ENCODE measurements at places on chromosomes 6 and 20.
A peak's percentile ranks its signal among the peaks of the same experiment; 100 is the strongest.

- H3K36me3 ChIP-seq, result no peaks in the 10 kb centered on the region
- H3K27ac ChIP-seq, result no peak overlapping the region
- peaks cover 14% of the 10 kb centered on the region for H3K4me1 ChIP-seq
These were observed 23.6 kb upstream of the STX16 start for GRCh38 chr20:58627212-58628072.

- no peaks in the 10 kb centered on the region for H3K27me3 ChIP-seq
- no peak overlapping the region for H3K4me3 ChIP-seq
- H3K36me3 ChIP-seq, result no peaks in the 10 kb centered on the region
- DNase-seq, result no peak
- H3K4me1 ChIP-seq, result no peaks in the 10 kb centered on the region
These were observed 28.2 kb upstream of the FABP7 start for GRCh38 chr6:122751326-122751725.

DNA sequence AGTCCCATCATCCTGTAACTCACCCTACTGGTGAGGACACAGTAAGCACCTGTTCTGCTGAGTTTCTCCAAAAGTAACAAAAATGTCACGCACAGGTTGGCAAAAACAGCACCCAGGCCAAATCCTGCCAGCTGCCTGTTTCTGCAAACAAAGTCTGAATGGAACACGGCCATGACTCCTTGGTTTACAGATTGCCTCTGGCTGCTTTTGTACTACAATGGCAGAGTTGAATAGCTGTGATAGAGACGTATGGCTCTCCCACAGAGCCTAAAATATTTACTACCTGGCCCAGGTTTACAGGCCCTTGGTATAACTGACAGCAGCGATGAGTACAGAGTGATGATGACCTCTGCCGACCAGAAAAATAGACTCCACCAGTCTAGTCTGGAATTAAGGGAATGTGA, 52.6 kb downstream of the CNKSR3 start:
- H3K4me3 ChIP-seq, result no peak overlapping the region
- H3K36me3 ChIP-seq, result no peaks in the 10 kb centered on the region
- DNase-seq, result no peak
- no peak overlapping the region for H3K27ac ChIP-seq
- no peaks in the 10 kb centered on the region for H3K27me3 ChIP-seq

- no peaks in the 10 kb centered on the region for H3K27me3 ChIP-seq
- DNase-seq, result no peak
- no peak overlapping the region for H3K4me3 ChIP-seq
- no peaks in the 10 kb centered on the region for H3K4me1 ChIP-seq
- no peaks in the 10 kb centered on the region for H3K36me3 ChIP-seq
- no peak overlapping the region for H3K27ac ChIP-seq
These were observed 62.4 kb downstream of the ADNP start for GRCh38 chr20:50868509-50869495.

DNA sequence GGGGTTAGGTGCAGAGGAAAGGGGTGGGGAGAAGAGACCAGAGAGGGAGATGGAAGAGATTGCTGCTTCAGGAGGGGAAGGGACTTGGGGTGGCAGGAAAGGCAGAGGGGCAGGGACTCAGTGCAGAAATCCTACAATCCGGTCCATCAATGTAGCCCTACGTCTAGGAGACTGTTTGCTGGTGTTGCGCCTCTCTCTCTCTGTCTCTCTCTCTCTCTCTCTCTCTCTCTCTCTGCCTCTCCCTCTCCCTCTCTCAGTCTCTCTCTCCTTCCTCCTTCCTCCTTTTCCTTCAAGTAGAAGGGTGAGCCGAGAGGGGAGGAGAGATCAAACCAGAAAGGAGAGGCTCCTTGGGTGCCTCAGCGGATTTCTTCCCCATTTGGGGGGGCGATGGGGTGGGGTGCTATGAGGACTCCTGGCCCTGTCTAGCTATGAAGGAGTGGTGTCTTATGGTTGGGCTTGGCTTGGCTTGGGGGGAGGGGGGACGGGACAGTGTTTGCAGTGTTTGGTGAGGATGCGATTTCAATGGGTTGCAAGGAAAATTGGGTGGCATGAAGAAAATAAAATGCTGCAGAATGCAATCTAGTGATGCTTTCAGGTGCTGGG, 181.2 kb downstream of the TBXT start:
- no peaks in the 10 kb centered on the region for H3K27me3 ChIP-seq
- H3K36me3 ChIP-seq, result no peaks in the 10 kb centered on the region
- peaks cover 16% of the 10 kb centered on the region for H3K4me1 ChIP-seq
- DNase-seq, result no peak
- H3K27ac ChIP-seq, result no peak overlapping the region
- peak overlapping the region; percentile 35 for H3K4me3 ChIP-seq

DNA sequence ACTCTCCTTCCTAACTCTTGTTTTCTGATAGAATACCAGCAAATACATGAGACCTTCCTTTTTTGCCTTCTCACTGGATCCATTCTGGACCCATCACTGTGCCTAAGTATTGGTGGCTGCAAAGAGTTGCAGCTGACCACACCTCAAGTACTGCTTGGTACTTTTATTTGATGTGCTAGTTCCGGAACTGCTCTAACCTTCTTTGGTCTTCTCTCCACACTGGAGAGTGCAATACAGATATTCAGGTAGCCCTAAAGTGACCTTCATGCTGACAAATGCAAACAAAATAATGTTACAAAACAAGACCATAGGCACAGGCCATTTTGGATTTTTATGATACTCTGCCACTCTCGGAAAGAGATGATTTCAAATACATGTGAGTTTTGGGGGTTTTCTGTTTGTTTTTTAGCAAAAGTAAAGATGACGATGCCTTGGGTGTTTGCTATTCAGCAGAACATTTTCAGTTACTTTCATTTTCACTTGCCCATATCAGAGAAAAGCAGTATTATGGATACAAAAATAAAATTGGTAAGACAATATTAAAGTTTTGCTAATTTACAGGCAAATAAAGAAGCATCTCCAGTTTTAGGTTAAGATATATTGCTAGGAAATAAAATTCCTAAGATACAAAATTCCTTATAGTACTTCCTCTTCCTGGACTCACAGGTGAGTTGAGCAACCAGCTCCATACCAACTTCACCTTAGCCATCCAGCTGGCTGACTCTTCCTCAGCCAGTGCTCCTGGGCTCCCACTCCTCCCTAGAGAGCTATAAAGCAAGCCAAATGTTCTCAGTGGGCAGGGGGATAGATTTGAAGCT, 42.0 kb downstream of the PTPRK start:
- no peaks in the 10 kb centered on the region for H3K27me3 ChIP-seq
- H3K27ac ChIP-seq, result peak overlapping the region; percentile 25
- H3K4me1 ChIP-seq, result peaks cover 49% of the 10 kb centered on the region
- DNase-seq, result no peak

- H3K36me3 ChIP-seq, result peaks cover 8% of the 10 kb centered on the region
- no peaks in the 10 kb centered on the region for H3K27me3 ChIP-seq
- no peak overlapping the region for H3K27ac ChIP-seq
- peaks cover 11% of the 10 kb centered on the region for H3K4me1 ChIP-seq
- H3K4me3 ChIP-seq, result no peak overlapping the region
- no peak for DNase-seq
These were observed 39.0 kb downstream of the STX11 start for GRCh38 chr6:144189351-144189750.

DNA sequence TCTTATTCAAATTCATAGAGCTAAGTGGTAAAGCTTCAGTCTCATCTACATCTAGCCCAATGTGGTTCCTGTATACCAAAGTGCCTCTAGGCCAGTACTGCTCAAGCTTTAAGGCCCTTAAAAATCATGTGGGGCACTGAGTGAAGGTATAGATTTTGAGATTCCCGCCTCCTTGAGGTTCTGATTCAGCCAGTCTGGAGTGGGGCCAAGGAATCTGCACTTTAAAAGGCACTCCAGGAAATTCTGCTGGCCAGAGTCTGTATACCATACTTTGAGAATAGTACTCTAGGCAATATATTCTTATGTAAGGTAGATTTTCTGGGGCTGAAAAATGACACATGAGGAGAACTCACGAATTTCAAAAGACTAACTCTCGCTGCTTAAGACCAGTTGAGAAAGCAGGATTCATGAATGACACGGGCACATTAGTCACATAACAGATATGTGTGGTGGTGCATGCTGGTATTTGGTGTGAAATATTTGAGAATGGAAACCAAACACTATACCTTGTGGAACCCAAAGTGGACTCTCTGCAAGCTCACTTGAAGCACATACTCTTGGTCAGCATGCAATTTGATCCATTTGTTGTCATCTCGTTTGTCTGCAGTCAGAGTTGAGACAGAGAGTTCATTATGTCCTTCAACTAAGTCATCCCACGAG, 47.6 kb upstream of the SIM1 start:
- H3K4me1 ChIP-seq, result no peaks in the 10 kb centered on the region
- H3K36me3 ChIP-seq, result no peaks in the 10 kb centered on the region
- H3K4me3 ChIP-seq, result no peak overlapping the region
- no peak for DNase-seq

GRCh38 chr6:10746915-10747250, 722 bp upstream of the TMEM14B start:
- H3K4me1 ChIP-seq, result peaks cover 31% of the 10 kb centered on the region
- no peaks in the 10 kb centered on the region for H3K27me3 ChIP-seq
- peak overlapping the region; percentile 73 for H3K4me3 ChIP-seq
- H3K27ac ChIP-seq, result peak overlapping the region; percentile 63

GRCh38 chr6:118843685-118844390, 50.1 kb upstream of the ASF1A start:
- no peaks in the 10 kb centered on the region for H3K27me3 ChIP-seq
- no peak overlapping the region for H3K27ac ChIP-seq

GRCh38 chr6:27642744-27643456, 170.0 kb upstream of the ZNF184 start:
- no peaks in the 10 kb centered on the region for H3K4me1 ChIP-seq
- H3K27ac ChIP-seq, result no peak overlapping the region
- no peaks in the 10 kb centered on the region for H3K36me3 ChIP-seq
- no peak overlapping the region for H3K4me3 ChIP-seq
- DNase-seq, result no peak
- no peaks in the 10 kb centered on the region for H3K27me3 ChIP-seq

- no peak overlapping the region for H3K4me3 ChIP-seq
- no peaks in the 10 kb centered on the region for H3K36me3 ChIP-seq
- H3K27ac ChIP-seq, result no peak overlapping the region
- H3K27me3 ChIP-seq, result no peaks in the 10 kb centered on the region
These were observed 55.9 kb downstream of the PPP1R3G start for GRCh38 chr6:5141046-5141445.

GRCh38 chr6:3359101-3359752, 97.6 kb downstream of the SLC22A23 start:
- no peaks in the 10 kb centered on the region for H3K27me3 ChIP-seq
- H3K27ac ChIP-seq, result no peak overlapping the region
- DNase-seq, result no peak

DNA sequence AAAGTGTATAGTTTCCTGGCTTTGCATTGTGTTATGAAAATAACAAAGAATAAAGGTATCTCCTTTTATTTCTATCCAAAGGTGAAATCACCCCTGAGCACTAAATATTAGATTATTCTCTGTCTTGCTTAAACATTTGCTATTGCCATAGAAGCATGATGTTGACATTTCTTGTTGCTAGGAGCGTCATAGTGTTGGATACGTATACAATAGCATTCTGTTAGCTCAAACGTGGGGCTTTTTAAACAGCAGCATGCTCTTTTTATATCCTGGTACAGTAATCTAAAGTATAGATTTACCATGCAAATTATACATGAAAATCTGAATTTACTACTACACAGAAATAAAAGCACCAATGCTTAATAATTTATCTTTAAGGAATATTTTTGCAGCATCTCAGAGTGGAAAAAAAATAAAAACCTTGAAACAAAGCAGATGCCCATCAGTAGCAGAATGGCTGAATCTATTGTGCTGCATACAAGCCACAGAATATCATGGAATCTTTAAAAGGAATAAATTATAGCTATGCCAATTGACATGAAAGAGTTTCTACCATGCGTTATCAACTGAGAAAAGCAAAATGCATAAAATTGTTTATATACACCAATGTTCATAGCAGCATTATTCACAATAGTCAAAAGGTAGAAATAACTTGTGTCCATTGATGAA, 9.6 kb upstream of the HSF2 start:
- no peaks in the 10 kb centered on the region for H3K36me3 ChIP-seq
- no peak overlapping the region for H3K4me3 ChIP-seq
- no peaks in the 10 kb centered on the region for H3K27me3 ChIP-seq
- H3K27ac ChIP-seq, result no peak overlapping the region
- H3K4me1 ChIP-seq, result no peaks in the 10 kb centered on the region

DNA sequence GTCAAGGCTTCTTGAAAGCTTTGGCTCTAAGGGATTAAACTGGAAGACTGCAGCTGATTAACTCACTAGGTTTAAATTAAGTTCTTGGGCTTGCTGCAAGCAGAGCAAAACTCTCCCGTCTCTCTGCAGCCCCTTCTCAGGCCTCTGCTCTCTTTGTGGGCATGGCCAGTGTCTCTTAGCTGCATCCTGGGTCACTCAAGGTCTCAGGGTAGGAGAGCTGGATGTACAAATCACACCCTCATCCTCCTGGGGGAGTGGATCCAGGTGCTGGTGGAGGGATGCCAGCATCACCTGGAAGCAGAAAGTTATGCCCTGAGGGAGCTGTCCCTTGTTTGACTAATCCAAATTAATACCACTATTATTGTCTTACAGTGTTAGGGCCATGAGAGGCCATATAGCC, 35.8 kb downstream of the GCM1 start:
- H3K36me3 ChIP-seq, result no peaks in the 10 kb centered on the region
- no peaks in the 10 kb centered on the region for H3K27me3 ChIP-seq

DNA sequence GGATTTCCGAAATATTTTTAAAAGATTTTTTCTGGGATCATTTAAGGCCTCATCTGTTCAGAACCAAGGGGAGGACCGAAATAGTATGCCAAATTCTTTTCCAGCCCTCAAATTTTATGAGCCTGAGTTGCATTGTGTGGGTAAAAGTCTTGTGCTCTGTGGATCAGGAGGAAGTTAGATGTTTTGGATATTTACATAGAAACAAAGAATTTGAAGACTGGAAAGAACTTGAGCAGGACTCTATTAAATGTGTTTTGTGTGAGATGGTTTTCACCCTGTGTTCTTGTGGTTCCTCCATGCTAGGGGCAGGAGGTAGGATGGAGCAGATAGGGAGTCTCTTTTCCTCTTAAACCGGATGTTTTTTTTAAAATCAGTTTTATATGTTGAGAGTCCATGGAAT, 329.1 kb downstream of the LAMA2 start:
- H3K4me3 ChIP-seq, result no peak overlapping the region
- no peak for DNase-seq
- no peaks in the 10 kb centered on the region for H3K36me3 ChIP-seq

GRCh38 chr6:105791583-105792318, 294.4 kb upstream of the PRDM1 start:
- H3K4me3 ChIP-seq, result no peak overlapping the region
- H3K27ac ChIP-seq, result no peak overlapping the region
- no peak for DNase-seq
- H3K4me1 ChIP-seq, result peaks cover 15% of the 10 kb centered on the region
- H3K36me3 ChIP-seq, result no peaks in the 10 kb centered on the region

GRCh38 chr6:30748851-30749540, 4.6 kb upstream of the IER3 start:
- H3K4me1 ChIP-seq, result peaks cover 69% of the 10 kb centered on the region
- no peaks in the 10 kb centered on the region for H3K27me3 ChIP-seq
- H3K4me3 ChIP-seq, result no peak overlapping the region
- peak overlapping the region; percentile 84 for H3K27ac ChIP-seq
- DNase-seq, result no peak

- no peaks in the 10 kb centered on the region for H3K4me1 ChIP-seq
- H3K36me3 ChIP-seq, result no peaks in the 10 kb centered on the region
- no peak for DNase-seq
- no peak overlapping the region for H3K4me3 ChIP-seq
These were observed 87.3 kb downstream of the CEP57L1 start for GRCh38 chr6:109182578-109182977.

Data from vagina (tissue), 2 donors.